ENCODE measurements at places on chromosomes 4 and X. TPM values are rescaled to one million over a fixed set of nuclear protein-coding genes. Genes with fewer than 3 reads are reported as not detected.

Gene XAGE1A
- total RNA-seq: not detected

- DNase-seq: no peak
Measured at GRCh38 chr4:24319387-24319786, 265.0 kb downstream of the DHX15 start.

Gene GPC4
- 4.2 TPM for total RNA-seq

Gene ANXA3
- 11.7 TPM for total RNA-seq

DNA sequence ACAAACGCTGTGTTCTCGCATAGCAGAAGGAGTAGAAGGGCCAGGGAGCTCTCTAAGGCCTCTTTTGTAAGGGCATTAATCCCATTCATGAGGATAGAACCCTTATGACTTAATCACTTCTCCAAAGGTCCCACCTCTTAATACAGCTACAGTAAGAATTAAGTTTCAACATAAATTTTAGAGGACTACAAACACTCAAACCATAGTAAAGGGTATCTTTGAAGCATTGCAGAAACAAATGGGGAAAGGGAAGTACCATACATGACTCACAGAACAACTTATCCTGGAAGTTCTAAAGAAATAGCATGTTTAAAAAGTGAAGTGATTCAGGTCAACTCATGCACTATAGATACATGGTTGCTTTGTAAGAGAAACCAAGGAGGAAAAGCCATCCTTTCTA lies 680.8 kb downstream of the RPA4 start:
- DNase-seq: no peak

Gene SPCS3
- 89.8 TPM for total RNA-seq

Gene VCX2
- not detected for total RNA-seq
